ENCODE measurements at places on chromosomes 2 and 18.

GRCh38 chr2:103496850-103497249 lies 735.0 kb downstream of the TMEM182 start:
- DNase-seq: peak; percentile 5

DNA sequence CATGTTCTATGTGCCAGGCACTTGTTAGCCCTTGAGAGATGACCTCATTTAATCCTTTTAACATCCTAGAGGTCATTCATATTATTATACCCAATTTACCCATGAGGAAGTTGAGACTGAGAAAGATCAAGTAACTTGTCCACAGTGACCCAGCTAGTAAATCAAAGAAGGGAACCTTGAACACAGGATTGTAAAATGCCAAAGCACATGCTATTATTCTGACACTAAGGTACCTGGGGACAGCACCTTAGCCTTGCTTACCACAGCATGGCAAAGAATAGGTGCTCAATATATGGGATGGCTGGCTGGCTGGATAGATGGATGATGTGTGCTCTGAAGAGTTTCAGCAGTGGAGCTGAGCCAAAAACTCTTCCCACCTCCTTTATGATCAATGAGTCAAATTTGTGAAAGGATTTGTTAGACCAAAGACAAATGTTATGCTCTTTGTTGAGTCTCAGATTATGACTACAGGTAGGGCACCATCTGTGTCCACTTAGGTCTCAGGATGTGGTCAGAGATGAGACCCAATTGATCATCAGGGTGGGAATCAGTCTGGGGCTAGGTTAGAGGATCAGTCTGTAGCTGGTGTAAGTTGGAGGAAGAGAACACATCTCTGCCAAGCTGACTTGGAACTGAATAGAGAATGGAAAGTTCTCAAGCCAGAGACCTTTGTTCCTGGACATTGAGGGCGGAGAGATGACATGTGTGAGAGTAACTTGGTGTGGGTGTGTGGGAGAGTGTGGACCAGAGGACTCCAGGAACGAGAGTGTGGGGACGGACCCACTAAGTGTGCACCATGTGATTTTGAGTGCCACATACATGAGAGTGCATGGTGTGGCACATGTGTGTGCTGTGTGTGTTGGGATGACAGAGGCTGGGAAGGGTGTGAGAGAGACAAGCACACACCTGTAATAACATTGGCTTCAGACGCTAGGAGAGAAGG lies 16.3 kb upstream of the PKDCC start:
- DNase-seq: no peak

DNA sequence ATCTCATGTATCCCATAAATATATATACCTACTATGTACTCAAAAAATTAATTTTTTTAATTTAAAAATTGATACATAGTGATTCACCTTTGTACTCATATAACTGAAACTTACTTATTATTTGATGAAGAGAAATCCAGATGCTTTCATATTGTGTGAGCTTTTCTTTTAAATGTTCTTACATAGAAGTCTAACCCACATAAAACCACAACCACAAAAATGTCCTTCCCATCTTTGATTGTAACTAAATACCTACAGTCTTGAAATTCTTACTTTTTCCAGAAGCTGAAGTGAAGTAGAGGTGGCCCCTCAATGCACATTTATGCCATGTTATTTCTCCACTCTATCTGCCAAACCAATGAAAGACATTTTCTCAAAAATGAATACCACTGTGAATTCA lies 117.9 kb upstream of the COL5A2 start:
- no peak for DNase-seq

- DNase-seq: no peak
These were observed 696.9 kb upstream of the GYPC start for GRCh38 chr2:125959047-125959446.

GRCh38 chr2:55025082-55025481 lies 25.2 kb downstream of the RTN4 start:
- no peak for DNase-seq

- DNase-seq: no peak
These were observed at the start of gene DSC3 for GRCh38 chr18:31042406-31043181. TSS of gene DSC3 (minus strand) at chr18:31042742. CDS start at chr18:31042660, 82 bp downstream.

DNA sequence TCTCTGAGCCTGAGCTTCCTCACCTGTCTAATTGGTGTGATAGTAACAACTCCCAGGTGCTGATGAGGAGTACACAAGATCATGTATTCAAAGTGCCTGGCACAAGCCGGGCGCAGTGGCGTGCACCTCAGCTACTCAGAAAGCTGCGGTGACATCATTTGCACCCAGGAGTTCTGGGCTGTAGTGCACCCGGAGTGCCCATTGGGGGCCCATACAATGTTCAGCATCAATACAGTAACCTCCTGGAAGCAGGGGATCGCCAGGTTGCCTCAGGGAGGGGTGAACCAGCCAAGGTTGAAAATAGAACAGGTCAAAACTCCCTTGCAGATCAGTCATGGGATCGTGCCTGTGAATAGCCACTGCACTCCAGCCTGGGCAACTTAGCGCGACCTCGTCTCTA lies 11.2 kb upstream of the C1QL2 start:
- no peak for DNase-seq

DNA sequence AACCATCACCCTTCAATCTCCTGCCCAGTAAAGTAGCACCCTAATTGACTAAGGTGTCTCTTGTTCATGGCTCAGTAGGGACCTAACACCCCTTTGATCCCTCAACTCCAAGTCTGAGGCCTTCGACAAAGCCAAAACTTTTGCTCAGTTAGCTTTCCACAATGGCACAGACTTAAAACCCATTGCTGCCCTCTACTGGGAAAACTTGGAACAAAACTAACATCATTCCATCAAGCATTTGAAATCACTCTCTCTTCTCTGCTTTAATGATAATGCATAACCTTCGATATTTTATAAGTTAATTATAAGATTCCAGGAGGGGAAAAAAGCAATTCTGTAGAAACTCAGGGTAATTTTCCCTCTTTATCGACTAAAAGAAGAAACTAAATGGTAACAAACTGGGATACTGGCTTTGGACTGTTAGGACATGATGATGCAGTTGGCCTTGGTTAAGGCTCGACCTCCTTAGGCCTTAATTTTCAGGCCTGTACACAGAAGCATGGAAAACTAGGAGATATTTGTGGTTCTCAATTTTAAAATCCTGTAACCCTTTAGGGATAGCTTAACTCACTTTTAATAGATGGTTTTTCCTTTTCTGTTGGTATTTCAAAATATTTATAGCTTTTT lies 127.8 kb downstream of the STK39 start:
- peak; percentile 14 for DNase-seq

- DNase-seq: no peak
These were observed 43.5 kb upstream of the MSH2 start for GRCh38 chr2:47359375-47359868.

GRCh38 chr18:9869715-9870430 lies 15.9 kb upstream of the TXNDC2 start:
- DNase-seq: peak; percentile 64

- DNase-seq: no peak
These were observed 75.8 kb upstream of the TCF7L1 start for GRCh38 chr2:85057226-85057962.

- DNase-seq: no peak
These were observed 240.7 kb downstream of the KLHL29 start for GRCh38 chr2:23625726-23626125.

DNA sequence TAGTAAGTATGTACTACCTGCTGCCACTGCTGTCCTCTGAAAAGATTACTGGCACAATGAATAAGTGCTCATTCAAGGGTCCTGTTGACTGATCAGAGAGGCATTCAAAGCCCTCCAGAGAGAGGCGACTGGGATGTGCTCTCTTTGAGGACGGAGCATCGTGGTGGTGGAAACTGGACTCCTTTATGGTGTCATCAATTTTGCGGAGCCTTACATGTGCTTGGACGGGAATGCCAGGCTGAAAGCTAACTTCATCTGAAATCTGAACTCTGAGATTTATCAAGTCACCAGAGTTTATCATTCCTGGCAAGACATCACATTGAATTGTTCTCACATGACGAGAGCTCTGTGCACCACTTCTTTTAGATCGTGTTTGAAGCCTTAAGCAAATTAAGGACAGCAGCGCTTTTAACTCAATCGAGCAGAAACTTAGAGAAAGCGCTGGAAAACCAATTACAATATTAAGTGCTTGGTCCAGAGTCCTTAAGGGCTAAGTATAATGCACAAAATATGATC lies 138.3 kb downstream of the NCK2 start:
- no peak for DNase-seq

- DNase-seq: peak; percentile 60
These were observed 632 bp downstream of the AFTPH start for GRCh38 chr2:64524604-64525316.

- no peak for DNase-seq
These were observed 223.8 kb downstream of the FAM210A start for GRCh38 chr18:13502585-13502984.

DNA sequence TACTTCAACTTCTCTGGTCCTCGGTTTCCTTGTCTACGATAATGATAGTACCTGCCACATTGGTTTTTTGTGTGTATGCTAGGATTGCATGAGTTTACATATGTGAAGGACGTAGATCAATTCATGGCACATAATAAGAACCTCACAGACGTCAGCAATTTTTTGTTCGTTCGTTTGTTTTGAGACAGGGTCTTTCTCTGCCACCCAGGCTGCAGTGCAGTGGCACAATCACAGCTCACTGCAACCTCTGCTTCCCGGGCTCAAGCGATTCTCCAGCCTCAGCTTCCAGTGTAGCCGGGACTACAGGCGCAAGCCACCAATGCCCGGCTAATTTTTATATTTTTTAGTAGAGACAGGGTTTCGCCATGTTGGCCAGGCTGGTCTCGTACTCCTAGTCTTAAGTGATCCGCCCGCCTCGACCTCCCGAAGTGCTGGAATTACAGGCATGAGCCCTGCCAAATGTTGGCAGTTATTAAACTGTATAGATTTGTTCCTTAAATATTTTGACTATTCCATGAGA lies 756 bp upstream of the SLC35F5 start:
- no peak for DNase-seq

- DNase-seq: no peak
These were observed 710 bp downstream of the DUSP19 start for GRCh38 chr2:183079139-183079775.

DNA sequence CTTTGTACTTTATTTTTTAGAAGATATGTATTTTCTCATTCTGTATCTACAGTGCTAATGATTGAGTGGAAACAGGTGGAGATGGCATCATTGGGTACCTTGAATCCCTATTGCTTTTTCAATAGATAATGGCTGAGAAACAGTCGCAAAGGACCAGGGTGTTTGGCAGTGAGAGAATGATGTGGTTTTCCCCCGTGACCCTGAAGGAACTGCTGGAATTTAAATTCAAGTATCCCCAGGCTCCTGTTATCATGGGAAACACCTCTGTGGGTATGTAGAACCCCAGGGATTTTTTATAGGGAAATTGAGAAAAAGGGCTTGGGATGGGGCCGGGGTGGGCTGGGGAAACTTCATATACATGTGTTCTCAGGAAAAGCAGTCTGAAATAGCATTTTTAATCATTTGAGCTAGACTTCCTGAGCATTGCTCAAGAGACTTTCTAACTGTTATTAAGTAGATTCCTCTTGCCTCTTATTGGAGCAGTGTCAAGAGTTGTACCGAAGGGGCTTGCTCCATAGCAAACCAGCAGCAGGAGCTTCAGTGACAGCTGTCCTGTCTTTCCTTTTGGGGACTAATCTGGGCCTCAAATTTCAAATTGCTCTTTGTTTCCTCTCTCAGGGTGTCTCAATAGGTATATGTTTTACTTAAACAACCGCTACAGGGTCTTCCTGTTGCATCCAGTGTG lies 18.9 kb downstream of the AOX1 start:
- no peak for DNase-seq

- DNase-seq: no peak
These were observed 302.5 kb upstream of the ACVR2A start for GRCh38 chr2:147542351-147542750.

DNA sequence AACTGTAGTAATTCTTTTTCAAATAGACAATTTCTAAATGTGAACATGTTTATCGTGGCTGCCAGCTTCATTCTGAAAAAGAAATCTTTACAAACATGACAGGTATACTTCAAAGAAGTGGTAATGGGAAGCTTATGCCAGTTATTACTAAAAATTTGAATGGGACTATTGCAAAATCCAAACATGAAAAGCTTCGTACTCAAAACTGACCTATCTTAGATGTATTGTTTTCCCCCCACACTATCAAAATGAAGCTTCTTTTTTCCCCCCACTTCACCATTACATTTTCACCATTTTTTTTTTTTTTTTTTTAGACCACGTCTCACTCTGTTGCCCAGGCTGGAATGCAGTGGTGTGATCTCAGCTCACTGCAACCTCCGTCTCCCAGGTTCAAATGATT lies 50.4 kb upstream of the SERTAD2 start:
- DNase-seq: no peak

GRCh38 chr2:225272173-225272572 lies 127.3 kb upstream of the NYAP2 start:
- no peak for DNase-seq

- DNase-seq: no peak
These were observed 631.8 kb upstream of the RAB6C start for GRCh38 chr2:129347486-129348217.

DNA sequence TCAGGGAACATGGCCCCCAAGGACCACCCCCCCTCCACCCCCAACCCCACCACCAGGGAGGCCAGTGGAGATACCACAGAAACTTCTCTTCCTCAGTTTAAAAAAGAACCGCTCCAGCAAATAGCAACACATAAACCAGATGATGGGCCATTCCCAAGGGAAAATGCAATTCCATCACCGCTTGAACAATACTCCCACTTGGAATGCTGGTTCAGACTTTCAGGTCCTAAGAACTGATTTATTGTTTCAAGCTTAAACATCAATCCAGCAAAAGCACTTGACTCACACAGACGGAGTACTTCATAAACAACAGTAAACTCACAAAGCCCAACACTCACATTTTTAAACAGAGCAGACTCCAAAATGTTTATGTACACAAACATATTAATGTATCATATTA lies 6.9 kb downstream of the HDAC4 start:
- no peak for DNase-seq

DNA sequence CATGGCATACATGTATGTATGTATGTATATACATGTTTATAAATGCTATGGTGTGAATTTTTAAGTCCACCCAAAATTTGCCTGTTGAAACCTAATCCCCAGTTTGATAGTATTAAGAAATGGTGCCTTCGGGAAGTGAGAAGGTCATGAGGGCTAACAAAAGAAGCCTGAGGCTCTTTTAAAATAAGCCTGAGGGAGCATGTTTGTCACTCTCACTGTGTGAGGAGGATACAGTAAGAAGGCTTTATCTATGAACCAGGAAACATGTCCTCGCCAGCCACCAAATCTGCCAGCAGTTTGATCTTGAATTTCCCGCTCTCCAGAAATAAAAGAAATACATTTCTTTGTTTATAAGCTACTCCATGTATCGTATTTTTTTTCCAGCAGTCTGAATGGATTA lies 163.0 kb upstream of the LINC00305 start:
- DNase-seq: no peak

- DNase-seq: no peak
These were observed 111.6 kb downstream of the ATL2 start for GRCh38 chr2:38265461-38265860.
